ENCODE measurements at places on chromosomes 2 and 18. TPM values are rescaled to one million over a fixed set of nuclear protein-coding genes. Genes with fewer than 3 reads are reported as not detected.

DNA sequence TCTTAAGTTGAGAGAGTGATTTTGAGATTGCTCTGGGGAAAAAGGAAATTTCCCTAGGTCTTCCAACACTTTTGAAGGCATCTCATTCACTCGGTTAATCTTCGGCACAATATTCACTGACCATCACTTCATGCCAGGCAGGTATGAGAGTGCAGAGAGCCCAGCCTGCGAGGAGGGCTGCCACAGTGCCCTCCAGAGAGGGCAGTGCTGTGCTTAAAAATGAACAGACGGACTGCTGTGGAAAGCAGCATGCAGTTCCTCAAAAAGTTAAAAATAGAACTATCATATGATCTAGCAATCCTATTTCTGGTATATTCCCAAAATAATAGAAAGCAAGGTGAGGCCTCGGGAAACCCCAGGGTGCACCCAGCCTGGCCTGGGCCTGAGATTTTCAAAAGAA, 374.9 kb upstream of the RAB6C start:
- no peak overlapping the region for H3K27ac ChIP-seq
- peaks cover 18% of the 10 kb centered on the region for H3K4me1 ChIP-seq
- no peaks in the 10 kb centered on the region for H3K36me3 ChIP-seq
- no peak overlapping the region for H3K4me3 ChIP-seq

DNA sequence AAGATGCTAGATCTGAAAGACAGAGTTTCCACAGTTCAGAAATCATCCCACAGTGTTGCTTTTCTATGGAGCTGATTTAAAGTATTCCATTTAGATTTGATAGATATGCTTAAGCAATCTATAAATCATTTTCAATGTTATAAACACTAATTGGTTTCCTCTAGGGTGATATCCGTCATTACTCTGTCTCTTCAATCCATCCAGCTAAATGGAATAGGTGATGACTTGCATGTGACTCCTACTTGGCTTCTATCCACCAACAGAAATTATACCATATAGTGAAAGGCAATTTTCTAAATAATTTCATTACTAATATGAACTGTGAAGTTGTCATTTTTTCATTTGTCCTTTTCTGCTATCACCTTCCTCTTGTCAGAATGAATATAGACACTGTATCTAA, 84.9 kb downstream of the AOX1 start:
- DNase-seq: no peak
- no peaks in the 10 kb centered on the region for H3K36me3 ChIP-seq
- H3K4me3 ChIP-seq: no peak overlapping the region
- no peaks in the 10 kb centered on the region for H3K27me3 ChIP-seq

DNA sequence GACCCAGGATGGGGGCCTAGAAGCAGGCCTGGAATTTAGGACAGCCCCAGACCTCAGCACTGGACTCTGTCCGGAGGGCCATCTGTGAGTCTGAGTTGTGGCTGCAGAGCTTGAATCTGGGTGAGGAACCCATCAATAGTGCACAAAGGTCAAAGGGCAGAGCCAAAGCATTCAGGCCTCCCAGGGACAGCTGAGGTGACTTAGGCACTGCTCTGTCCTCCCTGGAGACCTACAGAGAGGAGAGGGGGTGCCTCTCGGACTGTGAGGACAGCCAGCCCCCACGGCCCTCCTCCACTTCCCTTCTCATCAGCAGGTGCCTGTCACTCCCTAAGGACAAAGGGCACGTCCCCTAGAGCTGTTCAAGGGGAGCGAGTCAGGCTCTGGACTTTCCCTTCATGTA, 25.1 kb upstream of the PRLH start:
- peaks cover 32% of the 10 kb centered on the region for H3K4me1 ChIP-seq
- no peaks in the 10 kb centered on the region for H3K27me3 ChIP-seq
- no peak overlapping the region for H3K4me3 ChIP-seq

The GLI2 gene
- total RNA-seq: 6.2 TPM

GRCh38 chr2:69816923-69817542, 12.4 kb upstream of the GMCL1 start:
- H3K4me1 ChIP-seq: peaks cover 5% of the 10 kb centered on the region
- DNase-seq: peak; percentile 93
- no peak overlapping the region for H3K27ac ChIP-seq
- no peaks in the 10 kb centered on the region for H3K27me3 ChIP-seq
- peaks cover 29% of the 10 kb centered on the region for H3K36me3 ChIP-seq

GRCh38 chr18:50717563-50717962, 102.3 kb downstream of the MRO start:
- H3K27ac ChIP-seq: no peak overlapping the region
- no peak for DNase-seq
- H3K4me3 ChIP-seq: no peak overlapping the region
- H3K27me3 ChIP-seq: no peaks in the 10 kb centered on the region
- no peaks in the 10 kb centered on the region for H3K36me3 ChIP-seq

GRCh38 chr2:168912466-168912865, 11.4 kb downstream of the G6PC2 start:
- peaks cover 6% of the 10 kb centered on the region for H3K4me1 ChIP-seq
- peak overlapping the region; percentile 24 for H3K4me3 ChIP-seq
- no peaks in the 10 kb centered on the region for H3K36me3 ChIP-seq
- H3K27me3 ChIP-seq: peaks cover 2% of the 10 kb centered on the region
- no peak for DNase-seq
- no peak overlapping the region for H3K27ac ChIP-seq

GRCh38 chr2:188524519-188525113, 232.9 kb downstream of the GULP1 start:
- no peaks in the 10 kb centered on the region for H3K36me3 ChIP-seq
- no peaks in the 10 kb centered on the region for H3K27me3 ChIP-seq
- peak; percentile 90 for DNase-seq
- H3K4me3 ChIP-seq: no peak overlapping the region

DNA sequence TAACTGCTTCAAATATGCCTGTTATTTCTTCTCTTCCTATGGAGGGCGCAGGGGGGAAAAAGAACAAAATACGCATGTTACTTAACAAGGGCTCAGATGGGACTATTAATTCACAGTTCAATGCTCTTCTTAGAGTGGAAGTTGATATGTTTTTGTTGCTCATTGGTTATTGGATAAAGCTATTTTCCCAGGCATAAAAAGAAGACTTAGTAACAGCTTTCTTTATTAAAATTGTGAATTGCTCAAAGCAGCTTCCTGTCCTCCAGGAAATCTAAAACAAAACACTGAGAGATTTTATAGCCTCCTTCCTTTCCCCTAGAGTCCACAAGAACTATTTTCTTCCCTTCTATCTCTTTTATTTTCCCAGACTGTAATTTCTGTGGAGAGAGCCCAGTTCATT, 180.8 kb downstream of the SH3BP4 start:
- H3K4me1 ChIP-seq: peaks cover 3% of the 10 kb centered on the region
- peak; percentile 12 for DNase-seq
- H3K27ac ChIP-seq: no peak overlapping the region
- H3K4me3 ChIP-seq: no peak overlapping the region

- peaks cover 21% of the 10 kb centered on the region for H3K4me1 ChIP-seq
- peaks cover 88% of the 10 kb centered on the region for H3K27me3 ChIP-seq
- no peak overlapping the region for H3K4me3 ChIP-seq
- H3K27ac ChIP-seq: no peak overlapping the region
- no peak for DNase-seq
- no peaks in the 10 kb centered on the region for H3K36me3 ChIP-seq
Observed at GRCh38 chr2:218855305-218856166, 4.1 kb upstream of the WNT6 start.

DNA sequence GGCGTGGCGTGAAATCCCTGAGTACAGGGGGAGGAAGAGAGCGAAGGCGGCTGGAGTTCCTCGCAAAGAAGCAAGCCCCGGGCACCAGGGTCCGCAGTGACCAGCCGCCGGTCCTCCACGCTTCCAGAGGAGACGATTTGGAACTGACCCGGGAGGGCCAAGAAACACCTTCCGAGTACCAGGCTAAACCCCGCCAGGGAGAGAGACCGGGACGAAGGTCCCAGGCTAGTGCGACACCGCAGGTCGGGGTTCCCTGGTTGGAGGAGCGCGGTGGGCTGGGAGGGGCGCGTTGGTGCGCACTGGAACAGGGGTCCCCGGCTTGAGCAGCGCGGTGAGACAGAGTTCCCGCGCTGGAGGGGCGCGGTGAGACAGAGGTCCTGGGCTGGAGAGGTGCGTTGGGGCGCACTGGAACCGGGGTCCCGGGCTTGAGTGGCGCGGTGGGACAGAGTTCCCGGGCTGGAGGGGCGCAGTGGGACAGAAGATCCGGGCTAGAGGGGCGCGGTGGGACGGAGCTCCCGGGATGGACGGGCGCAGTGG, 901 bp downstream of the WDFY1 start:
- H3K4me3 ChIP-seq: peak overlapping the region; percentile 80
- peak overlapping the region; percentile 87 for H3K27ac ChIP-seq
- H3K36me3 ChIP-seq: peaks cover 3% of the 10 kb centered on the region
- H3K4me1 ChIP-seq: peaks cover 18% of the 10 kb centered on the region
- DNase-seq: peak; percentile 50
- no peaks in the 10 kb centered on the region for H3K27me3 ChIP-seq

DNA sequence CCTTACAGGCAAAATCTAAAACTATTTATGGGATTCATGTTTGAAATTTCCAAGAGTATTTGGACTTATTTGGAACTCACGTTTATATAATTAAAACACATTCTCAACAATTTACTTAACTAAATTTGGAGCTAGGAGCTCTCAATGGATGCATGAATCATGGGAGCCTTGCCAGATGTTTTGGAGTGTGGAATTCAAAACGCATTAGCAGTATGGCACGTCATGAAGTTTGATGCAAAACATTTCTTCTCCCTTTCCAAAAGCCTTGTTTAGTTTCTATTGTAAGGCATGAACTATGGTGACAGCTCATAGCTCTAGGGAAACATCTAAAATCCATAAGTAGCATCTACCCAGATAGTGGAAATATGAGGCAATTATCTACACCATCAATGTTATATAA, 701.6 kb downstream of the SATB2 start:
- no peak overlapping the region for H3K4me3 ChIP-seq
- no peak overlapping the region for H3K27ac ChIP-seq
- H3K27me3 ChIP-seq: no peaks in the 10 kb centered on the region
- no peaks in the 10 kb centered on the region for H3K4me1 ChIP-seq

- no peak overlapping the region for H3K4me3 ChIP-seq
- no peaks in the 10 kb centered on the region for H3K4me1 ChIP-seq
- H3K36me3 ChIP-seq: peaks cover 15% of the 10 kb centered on the region
- H3K27me3 ChIP-seq: no peaks in the 10 kb centered on the region
Observed at GRCh38 chr2:152740743-152741328, 22.4 kb downstream of the ARL6IP6 start.

- H3K4me1 ChIP-seq: no peaks in the 10 kb centered on the region
- H3K27me3 ChIP-seq: no peaks in the 10 kb centered on the region
- DNase-seq: no peak
- H3K4me3 ChIP-seq: no peak overlapping the region
- H3K36me3 ChIP-seq: no peaks in the 10 kb centered on the region
- H3K27ac ChIP-seq: no peak overlapping the region
Observed at GRCh38 chr2:16175247-16175825, 235.0 kb downstream of the MYCN start.

GRCh38 chr18:55981712-55982475, 393.9 kb upstream of the TCF4 start:
- no peaks in the 10 kb centered on the region for H3K27me3 ChIP-seq
- H3K36me3 ChIP-seq: no peaks in the 10 kb centered on the region
- H3K4me1 ChIP-seq: peaks cover 5% of the 10 kb centered on the region
- DNase-seq: no peak
- H3K27ac ChIP-seq: no peak overlapping the region
- no peak overlapping the region for H3K4me3 ChIP-seq

DNA sequence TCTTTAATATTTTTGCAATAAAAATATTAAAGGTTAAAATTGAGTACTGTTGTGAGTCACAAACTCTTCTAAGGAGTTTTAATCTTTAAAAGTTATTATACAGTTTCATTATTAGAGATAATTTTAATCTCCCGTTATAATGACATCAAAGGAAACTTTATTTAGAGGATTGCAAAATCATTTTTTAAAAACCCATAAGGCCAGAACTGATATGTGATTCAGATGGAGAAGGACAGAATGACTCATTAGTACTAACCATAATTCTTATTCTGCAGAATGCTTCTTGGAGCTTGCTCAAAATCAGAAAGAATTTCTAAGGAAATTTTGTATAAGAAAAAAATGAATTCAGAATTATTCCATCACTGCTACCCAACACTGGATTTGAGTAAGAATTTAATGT, 12.5 kb upstream of the HNRNPLL start:
- no peak overlapping the region for H3K4me3 ChIP-seq
- peaks cover 5% of the 10 kb centered on the region for H3K4me1 ChIP-seq
- H3K27ac ChIP-seq: no peak overlapping the region
- no peaks in the 10 kb centered on the region for H3K36me3 ChIP-seq

The SCN1A gene
- total RNA-seq: 0.04 TPM

DNA sequence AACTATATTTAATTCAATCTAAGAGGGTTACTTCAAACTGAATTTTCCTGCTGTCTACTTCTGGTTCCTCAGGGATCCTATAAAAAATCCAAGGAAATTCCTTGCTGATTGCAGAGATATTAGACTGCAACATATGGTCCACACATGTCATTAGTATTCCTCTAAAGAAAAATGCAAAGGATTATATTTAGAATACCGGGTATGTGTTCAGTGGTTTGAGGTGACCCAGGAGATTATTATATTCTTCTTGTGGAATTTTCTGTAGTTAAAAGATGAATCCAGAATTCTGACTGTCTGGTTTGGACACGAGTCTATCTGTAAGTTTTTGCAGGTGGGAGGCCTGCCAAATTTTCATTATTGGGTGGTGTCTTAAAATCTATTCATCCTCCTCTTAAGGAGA, 18.2 kb downstream of the HOXD1 start:
- no peak overlapping the region for H3K4me3 ChIP-seq
- no peaks in the 10 kb centered on the region for H3K4me1 ChIP-seq
- DNase-seq: peak; percentile 81
- H3K27me3 ChIP-seq: no peaks in the 10 kb centered on the region
- H3K36me3 ChIP-seq: no peaks in the 10 kb centered on the region
- no peak overlapping the region for H3K27ac ChIP-seq

The UGT1A7 gene
- not detected for total RNA-seq

DNA sequence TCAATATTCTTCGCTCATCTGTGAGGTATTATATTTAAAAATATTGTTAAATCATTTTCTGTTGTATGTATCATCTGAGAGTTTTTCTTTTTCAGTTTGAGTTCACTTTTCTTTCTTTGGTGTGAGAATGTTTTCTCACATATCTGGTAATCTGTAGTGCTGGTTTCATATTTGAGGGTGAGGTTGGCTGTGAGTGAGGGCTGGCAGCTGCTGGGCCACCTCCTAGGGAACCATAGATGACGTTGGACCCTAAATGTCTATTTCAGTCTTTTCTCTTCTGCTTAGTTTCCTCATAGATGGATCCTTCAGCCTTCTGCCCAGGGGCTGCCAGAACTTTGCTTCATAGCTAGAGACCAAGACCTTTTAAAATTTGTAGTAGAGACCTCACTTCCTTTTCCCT, 33.5 kb downstream of the MGAT5 start:
- H3K4me1 ChIP-seq: peaks cover 19% of the 10 kb centered on the region
- H3K36me3 ChIP-seq: no peaks in the 10 kb centered on the region
- no peak for DNase-seq
- H3K27me3 ChIP-seq: no peaks in the 10 kb centered on the region
- H3K4me3 ChIP-seq: no peak overlapping the region

The IER3IP1 gene
- 20.0 TPM for total RNA-seq

- H3K4me3 ChIP-seq: no peak overlapping the region
- H3K27me3 ChIP-seq: no peaks in the 10 kb centered on the region
- peaks cover 2% of the 10 kb centered on the region for H3K36me3 ChIP-seq
- DNase-seq: no peak
Observed at GRCh38 chr18:360676-361075, 92.8 kb upstream of the THOC1 start.

The KCNE4 gene
- 7.2 TPM for total RNA-seq

The ASPRV1 gene
- total RNA-seq: 2.6 TPM

The BMP10 gene
- total RNA-seq: not detected

- no peaks in the 10 kb centered on the region for H3K4me1 ChIP-seq
- H3K36me3 ChIP-seq: no peaks in the 10 kb centered on the region
- no peak overlapping the region for H3K4me3 ChIP-seq
- H3K27me3 ChIP-seq: peaks cover 2% of the 10 kb centered on the region
- H3K27ac ChIP-seq: no peak overlapping the region
- no peak for DNase-seq
Observed at GRCh38 chr2:7567646-7568045, 650.4 kb downstream of the RNF144A start.
